Activated T-cell treated with anti-CD3 and anti-CD28 coated beads, Interleukin-2, amount 50 U/mL, for 72 hours (primary cell): ENCODE measurements at places on chromosomes 16 and 17. TPM values are rescaled to one million over a fixed set of nuclear protein-coding genes. Genes with fewer than 3 reads are reported as not detected.

- H3K36me3 ChIP-seq, result no peaks in the 10 kb centered on the region
- no peak overlapping the region for H3K4me3 ChIP-seq
- no peaks in the 10 kb centered on the region for H3K27me3 ChIP-seq
- no peak for DNase-seq
Observed at GRCh38 chr17:76887802-76888201, 19.6 kb downstream of the MGAT5B start.

Gene KRT32
- total RNA-seq, result not detected

GRCh38 chr16:69396187-69397061 lies 10.6 kb upstream of the TERF2 start:
- no peaks in the 10 kb centered on the region for H3K36me3 ChIP-seq
- H3K27ac ChIP-seq, result peak overlapping the region; percentile 84
- peak; percentile 72 for DNase-seq
- H3K4me3 ChIP-seq, result peak overlapping the region; percentile 64

DNA sequence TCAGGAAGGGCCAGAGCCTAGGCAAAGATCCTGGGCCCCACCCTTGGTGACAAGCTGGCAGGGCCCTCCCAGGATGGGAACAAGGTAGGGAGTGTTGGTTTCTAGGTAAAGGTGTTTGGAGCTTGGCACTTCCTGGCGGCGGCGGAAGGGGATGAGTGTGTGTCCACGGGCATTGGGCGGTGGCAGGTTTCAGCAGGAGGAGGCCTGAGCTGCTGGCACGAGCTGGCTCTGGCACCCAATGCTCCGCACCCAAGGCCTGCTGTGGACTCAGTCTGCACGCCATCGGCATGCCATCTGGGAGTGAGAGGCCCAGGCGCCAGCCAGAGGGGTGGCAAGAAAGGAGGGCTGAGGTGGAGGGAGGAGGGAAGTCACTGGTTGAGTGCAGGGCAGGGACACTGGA lies 46.9 kb upstream of the TAC4 start:
- H3K4me1 ChIP-seq, result no peaks in the 10 kb centered on the region
- no peaks in the 10 kb centered on the region for H3K36me3 ChIP-seq
- no peak overlapping the region for H3K27ac ChIP-seq
- peaks cover 50% of the 10 kb centered on the region for H3K27me3 ChIP-seq
- DNase-seq, result no peak
- H3K4me3 ChIP-seq, result no peak overlapping the region

- no peaks in the 10 kb centered on the region for H3K27me3 ChIP-seq
- no peak overlapping the region for H3K27ac ChIP-seq
- H3K4me3 ChIP-seq, result no peak overlapping the region
Observed at GRCh38 chr17:74260525-74260850, 13.5 kb upstream of the DNAI2 start.

DNA sequence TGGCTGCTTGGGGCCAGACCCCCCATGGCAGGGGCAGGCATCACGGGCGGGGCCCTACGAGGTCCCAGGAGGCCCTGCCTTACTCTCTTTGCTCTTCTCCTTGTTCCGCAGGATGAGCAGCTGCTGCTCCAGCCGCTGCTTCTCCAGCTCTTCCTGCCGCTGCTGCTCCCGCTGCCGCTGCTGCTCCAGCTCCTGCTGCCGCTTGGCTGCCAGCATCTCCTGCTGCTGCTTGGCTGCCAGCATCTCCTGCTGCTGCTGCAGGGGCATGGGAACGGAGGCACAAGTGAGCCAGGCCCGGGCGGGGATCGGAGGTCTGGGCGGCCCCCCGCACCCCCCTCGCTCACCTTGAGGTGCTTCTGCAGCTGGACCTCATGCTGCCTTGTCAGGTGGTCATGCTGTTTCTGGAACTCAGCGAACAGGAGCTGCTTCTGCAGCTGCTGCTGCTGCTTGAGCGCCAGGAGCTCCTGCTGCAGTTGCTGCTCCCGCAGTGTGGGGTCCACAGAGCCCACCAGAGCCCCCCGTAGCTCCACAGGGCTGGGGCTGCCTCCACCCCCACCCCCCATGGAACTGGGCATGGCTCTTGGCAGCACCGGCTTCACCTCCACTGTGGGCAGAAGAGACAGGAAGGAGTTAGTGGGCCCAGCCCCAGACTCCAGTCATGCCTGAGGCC lies 22.8 kb downstream of the G6PC3 start:
- H3K27me3 ChIP-seq, result no peaks in the 10 kb centered on the region
- no peaks in the 10 kb centered on the region for H3K36me3 ChIP-seq
- no peak for DNase-seq
- no peak overlapping the region for H3K27ac ChIP-seq
- H3K4me1 ChIP-seq, result peaks cover 7% of the 10 kb centered on the region

DNA sequence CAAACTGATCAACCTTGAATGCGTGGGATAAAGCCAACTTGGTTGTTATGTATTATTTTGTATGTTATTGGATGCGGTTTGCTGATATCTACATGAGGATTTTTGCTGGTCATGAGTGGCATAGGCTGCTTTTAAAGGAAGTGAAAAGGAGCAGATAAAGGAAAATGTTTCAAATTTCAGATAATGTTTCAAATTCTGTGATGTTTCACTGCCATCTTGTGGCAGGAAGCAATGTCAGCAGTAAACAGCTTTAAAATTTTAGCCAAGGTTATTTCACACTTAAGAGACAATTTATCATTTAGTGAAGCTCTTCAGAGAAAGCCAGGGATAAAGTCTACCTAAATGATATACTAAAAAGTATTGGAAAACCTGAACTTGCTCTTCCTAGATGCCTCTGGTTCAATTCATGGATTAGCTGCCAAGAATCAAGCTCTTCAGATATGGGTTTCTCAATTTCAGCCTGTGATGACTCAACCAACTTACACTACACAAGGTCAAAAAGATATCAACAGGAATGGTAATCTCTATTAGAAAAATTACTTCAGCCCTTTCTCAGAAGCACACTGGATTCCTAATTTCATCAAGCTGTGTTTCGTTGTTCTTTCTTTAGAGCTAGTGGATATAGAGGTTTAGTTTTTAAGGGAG lies 136.0 kb upstream of the C17orf78 start:
- no peaks in the 10 kb centered on the region for H3K27me3 ChIP-seq
- DNase-seq, result no peak
- no peaks in the 10 kb centered on the region for H3K4me1 ChIP-seq
- H3K4me3 ChIP-seq, result no peak overlapping the region
- H3K36me3 ChIP-seq, result peaks cover 19% of the 10 kb centered on the region

DNA sequence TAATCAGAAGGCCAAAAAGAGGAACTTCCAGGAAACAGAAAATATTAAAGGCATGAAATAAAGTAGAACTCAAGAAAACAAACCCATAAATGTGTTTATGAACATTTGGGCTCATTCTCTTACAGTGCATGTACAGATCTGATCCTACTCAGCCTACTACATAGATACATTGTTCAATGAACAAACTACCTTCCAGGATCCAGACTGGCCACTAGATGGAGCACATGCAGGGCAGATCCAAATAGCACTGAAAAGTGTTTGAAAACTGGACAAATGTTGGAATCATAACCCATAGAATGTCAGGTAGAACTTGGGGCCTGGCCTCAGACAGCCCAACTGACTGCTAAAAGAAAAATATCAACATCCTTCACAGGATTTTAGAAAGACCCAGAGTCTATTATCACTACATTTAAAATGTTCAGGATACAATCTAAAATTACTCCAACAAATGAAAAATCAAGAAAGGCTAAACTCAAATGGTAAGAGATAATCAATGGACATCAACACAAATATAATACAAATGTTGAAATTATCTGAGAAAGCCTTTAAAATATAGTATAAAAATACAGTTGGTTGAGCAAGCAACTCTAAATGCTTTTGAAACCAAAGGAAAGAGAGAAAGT lies 122.4 kb upstream of the NUDT7 start:
- H3K27ac ChIP-seq, result no peak overlapping the region
- DNase-seq, result peak; percentile 14

DNA sequence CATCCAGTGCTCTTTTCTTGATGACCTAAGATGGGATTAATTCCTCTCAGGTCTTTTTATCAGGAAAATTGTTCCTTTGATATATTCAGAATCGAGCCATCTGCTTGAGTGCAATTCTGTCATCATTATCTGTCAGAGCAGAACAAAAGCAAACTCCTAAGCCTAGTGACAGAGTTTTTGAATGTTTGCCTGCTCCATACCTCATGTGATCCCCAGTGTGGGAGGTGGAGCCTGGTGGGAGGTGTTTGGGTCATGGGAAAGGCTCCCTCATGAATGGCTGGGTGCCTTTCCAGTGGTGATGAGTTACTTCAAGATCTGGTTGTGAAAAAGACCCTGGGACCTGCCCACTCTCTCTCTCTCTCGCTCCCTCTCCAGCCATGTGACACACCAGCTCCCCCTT lies 628.2 kb downstream of the CDH11 start:
- no peak overlapping the region for H3K4me3 ChIP-seq
- no peaks in the 10 kb centered on the region for H3K36me3 ChIP-seq
- H3K4me1 ChIP-seq, result no peaks in the 10 kb centered on the region
- H3K27me3 ChIP-seq, result no peaks in the 10 kb centered on the region
- no peak overlapping the region for H3K27ac ChIP-seq

DNA sequence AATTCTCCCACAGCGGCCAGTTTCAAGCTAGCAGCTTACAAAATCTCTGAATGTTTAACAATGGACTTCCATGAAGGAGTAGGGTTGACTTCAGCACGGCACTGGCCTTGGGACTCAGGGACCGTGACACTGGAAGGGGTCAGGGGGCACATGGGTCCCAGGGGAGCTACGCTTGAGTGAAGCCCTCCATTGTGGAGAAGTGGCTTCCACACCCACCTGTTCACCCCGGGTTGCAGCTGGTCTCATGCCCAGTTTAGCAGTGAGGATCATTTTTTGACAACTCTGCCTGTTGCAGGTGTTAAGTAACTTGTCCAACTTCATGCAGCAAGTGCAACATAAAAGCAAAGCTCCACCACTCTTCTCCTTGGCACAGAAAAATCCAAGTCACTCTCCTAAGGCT lies 510.2 kb downstream of the CDH13 start:
- DNase-seq, result no peak
- peaks cover 2% of the 10 kb centered on the region for H3K36me3 ChIP-seq
- H3K27me3 ChIP-seq, result no peaks in the 10 kb centered on the region
- peaks cover 10% of the 10 kb centered on the region for H3K4me1 ChIP-seq
- no peak overlapping the region for H3K27ac ChIP-seq
- peak overlapping the region; percentile 46 for H3K4me3 ChIP-seq

- H3K27ac ChIP-seq, result no peak overlapping the region
- H3K36me3 ChIP-seq, result no peaks in the 10 kb centered on the region
- H3K4me3 ChIP-seq, result no peak overlapping the region
- no peaks in the 10 kb centered on the region for H3K4me1 ChIP-seq
Observed at GRCh38 chr17:58281511-58282011, 826 bp upstream of the MPO start.

DNA sequence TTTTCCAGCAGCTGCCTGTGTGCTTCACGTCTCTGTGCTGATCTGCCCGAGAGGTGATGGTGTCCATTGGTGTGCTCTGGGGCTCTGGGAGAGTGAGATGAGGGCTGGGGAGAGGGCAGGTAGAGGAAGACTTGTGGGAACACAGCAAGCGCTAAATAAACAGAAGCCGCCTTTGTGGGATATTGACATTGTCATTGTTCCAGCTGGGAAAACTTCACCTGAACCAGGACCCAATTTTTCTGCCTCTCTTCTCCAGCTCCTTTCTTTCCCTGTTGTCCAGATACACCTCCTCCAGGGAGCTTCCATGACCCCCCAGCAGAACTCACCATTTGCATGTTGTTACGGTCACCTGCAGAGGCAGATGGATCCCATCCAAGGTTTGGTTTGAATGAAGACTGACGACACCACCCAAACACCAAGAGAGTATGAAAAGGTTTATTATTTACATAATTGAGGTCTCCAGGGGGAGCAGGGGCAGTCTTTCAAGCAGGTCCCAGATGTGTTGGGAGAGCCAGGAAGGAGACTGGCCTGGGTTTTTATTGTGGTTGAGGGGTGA lies 3.6 kb upstream of the ITGA3 start:
- peaks cover 61% of the 10 kb centered on the region for H3K4me1 ChIP-seq
- no peak overlapping the region for H3K27ac ChIP-seq
- no peaks in the 10 kb centered on the region for H3K27me3 ChIP-seq
- H3K4me3 ChIP-seq, result no peak overlapping the region

DNA sequence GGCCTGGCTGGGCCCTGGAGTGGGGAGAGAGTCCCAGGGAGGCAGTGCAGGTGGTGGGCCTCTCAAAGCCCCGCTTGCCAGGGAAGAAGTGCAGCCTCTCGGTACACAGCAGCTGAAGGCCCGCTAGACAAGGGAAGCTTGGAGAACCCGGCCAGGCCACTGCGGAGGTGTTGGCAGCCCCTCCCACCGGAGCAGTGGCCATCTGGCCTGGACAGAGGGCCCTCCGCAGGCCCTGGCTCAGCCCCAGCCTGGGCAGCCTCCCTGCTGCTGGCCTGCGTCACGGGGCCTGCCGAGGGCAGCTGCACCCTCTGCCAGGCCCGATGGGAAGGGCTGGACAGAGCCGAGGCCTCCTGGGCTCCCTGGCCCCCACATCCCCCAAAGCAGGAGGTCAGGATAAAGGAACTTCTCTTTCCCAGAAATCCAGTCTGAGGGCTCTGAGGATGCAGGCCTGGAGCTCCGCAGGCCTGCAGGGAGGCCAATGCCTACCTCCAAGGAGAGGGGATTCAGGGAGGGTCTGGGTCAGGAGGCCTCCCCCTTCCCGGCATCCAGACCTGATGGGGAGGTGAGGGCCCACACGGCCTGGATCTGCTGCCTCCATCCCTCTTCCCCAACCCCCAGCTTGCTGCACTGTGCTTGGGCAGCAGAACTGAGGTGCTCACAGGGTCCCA lies 4.3 kb downstream of the SPPL2C start:
- DNase-seq, result no peak
- no peak overlapping the region for H3K4me3 ChIP-seq
- no peaks in the 10 kb centered on the region for H3K4me1 ChIP-seq
- no peak overlapping the region for H3K27ac ChIP-seq
- peaks cover 6% of the 10 kb centered on the region for H3K27me3 ChIP-seq
- no peaks in the 10 kb centered on the region for H3K36me3 ChIP-seq

Gene ZNF785
- 10.9 TPM for total RNA-seq

Gene NKD1
- 2.4 TPM for total RNA-seq

DNA sequence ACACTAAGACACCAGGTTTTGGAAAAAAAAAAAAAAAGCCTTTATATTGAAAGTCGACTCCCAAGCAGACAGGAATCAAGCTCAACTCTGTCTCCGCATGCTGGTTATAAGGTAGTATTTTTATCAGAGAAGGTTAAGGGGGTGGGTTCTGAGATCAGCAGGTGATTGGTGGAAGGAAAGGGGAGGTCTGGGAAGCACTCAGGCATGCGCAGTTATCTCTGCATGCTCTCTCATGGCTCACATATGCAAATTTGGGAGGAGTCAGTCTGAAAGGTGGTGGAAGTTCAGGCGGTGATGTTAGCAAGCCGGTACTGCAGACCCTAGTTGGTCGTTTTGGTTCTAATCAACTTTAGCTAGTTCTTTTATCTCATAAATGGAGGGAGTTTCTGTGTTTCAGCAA lies 357.6 kb upstream of the C16orf82 start:
- H3K27ac ChIP-seq, result no peak overlapping the region
- H3K4me1 ChIP-seq, result no peaks in the 10 kb centered on the region
- H3K27me3 ChIP-seq, result peaks cover 9% of the 10 kb centered on the region

GRCh38 chr16:29883987-29884386 lies 15.4 kb downstream of the SEZ6L2 start:
- no peaks in the 10 kb centered on the region for H3K36me3 ChIP-seq
- peaks cover 12% of the 10 kb centered on the region for H3K27me3 ChIP-seq
- no peak overlapping the region for H3K4me3 ChIP-seq
- no peak overlapping the region for H3K27ac ChIP-seq
- no peaks in the 10 kb centered on the region for H3K4me1 ChIP-seq
- DNase-seq, result no peak
